ENCODE measurements at places on chromosomes 7 and 10. TPM values are rescaled to one million over a fixed set of nuclear protein-coding genes. Genes with fewer than 3 reads are reported as not detected.

GRCh38 chr7:26329520-26330255 lies 38.0 kb downstream of the SNX10 start:
- DNase-seq = no peak

TMEM225B gene
- total RNA-seq = 0.18 TPM

- no peak for DNase-seq
Observed at GRCh38 chr10:79230850-79231249, 116.4 kb upstream of the PPIF start.

GRCh38 chr7:123472327-123472726 lies 62.1 kb downstream of the IQUB start:
- no peak for DNase-seq

GRCh38 chr10:108989976-108990375 lies 933.3 kb downstream of the XPNPEP1 start:
- DNase-seq = no peak

DNA sequence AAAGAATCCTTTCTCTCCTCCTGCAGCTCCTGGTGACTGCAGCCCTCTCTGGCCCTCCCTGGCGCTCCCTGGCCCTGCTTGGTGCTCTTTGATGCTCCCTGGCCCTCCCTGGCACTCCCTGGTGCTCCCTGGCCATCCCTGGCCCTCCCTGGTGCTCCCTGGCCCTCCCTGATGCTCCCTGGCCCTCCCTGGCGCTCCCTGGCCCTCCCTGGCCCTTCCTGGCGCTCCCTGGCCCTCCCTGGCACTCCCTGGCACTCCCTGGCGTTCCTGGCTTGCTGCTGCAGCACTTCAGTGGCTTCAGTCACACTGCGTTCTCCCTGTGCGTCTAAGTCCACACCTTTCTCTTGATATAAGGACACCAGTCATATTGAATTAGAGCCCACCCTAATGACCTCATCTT lies 15.2 kb upstream of the FGFR2 start:
- no peak for DNase-seq

MGAM2 gene
- total RNA-seq = 0.05 TPM
